ENCODE measurements at places on chromosomes 5 and 9.
A peak's percentile ranks its signal among the peaks of the same experiment; 100 is the strongest.

GRCh38 chr5:7794311-7794710, 56.6 kb downstream of the CFAP90 start:
- DNase-seq: no peak

DNA sequence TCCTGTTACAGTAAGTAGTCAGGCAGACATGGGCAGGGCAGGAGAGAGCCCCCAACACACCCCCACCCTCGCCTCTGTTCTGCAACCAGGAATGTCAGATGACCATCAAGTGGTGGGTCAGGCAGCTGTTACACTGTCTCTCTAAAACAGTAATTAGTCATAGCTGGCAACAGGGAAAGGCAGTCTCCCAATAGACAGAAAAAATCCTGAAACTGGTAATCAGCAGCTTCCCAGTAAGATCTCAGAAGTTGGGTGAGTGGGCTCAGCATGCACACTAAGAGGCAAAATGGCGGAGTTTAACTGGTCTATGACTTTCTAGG, 90.2 kb downstream of the C5orf15 start:
- no peak for DNase-seq

GRCh38 chr5:31935496-31936369, 238.4 kb downstream of the GOLPH3 start:
- no peak for DNase-seq

DNA sequence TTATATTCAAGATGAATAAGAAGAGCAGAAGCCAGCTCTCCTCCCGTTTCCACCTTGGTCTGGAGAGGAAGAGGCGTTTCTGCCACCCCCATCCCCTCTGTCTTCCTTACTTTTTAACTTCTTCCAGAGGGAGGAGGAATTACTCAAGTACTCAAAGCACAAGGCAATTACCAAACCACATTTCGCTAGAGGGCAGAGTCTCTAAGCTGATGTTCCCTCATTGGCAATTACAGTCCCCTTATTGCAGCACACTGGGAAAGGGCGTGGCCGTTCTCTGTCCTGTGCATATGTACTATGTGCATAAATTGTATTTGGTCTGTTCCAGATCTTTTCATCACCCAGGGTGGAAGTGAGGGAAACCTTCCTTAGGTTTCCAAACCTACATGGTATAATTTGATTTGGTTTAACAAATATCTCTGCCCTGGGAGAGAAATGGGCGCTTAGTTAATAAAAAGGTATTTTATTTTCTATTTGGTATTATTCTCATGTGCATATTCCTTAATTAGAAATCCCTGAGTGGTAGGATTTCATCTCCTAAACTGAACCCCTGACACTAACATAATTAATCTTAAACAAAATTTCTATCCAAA, 29.8 kb upstream of the ALDOB start:
- peak; percentile 88 for DNase-seq

- DNase-seq: no peak
Observed at GRCh38 chr9:124343533-124344290, 71.5 kb downstream of the PSMB7 start.
